ENCODE measurements at places on chromosomes 7 and 10.

DNA sequence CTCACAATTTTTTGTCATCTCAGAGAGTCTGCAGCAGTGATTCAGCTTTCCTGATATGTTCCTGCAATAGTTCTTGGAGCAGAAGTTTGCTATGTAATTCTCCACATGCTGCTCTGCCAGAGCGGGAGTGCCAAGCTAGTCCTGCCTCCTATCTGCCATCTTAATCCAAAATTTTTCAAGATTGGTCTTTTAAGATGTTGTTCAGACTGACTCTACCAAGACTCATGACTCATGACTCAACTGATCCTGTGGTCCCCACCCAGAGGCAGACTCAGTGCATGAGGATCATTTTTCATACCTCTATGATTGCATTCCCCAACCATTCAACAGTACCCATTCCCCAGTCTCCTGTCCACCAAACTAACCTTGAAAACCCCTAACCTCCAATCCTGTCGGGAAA is 470.8 kb downstream of the INHBA start:
- no peak for DNase-seq

DNA sequence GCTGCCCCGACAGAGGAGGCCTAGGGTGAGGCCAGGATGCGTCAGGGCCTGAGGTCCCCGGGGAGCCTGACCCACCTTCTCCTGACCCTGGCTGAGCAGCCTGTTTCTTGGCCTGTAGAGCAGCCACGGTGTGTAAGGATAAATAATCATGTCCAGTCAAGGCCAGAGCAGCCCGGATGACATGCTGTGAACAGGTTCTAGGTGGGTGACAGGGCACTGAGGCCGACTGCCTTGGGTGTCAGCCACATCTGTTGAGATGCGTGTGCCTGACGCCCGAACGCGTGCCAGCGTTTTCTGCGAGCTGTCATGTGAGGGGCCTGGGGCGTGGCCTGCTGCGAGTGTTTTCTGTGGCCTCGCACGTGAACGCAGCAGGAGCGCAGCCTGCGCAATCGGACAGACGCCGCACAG is 118.3 kb downstream of the FAM53B start:
- no peak for DNase-seq

GRCh38 chr7:155188357-155188756 is 109.3 kb upstream of the INSIG1 start:
- no peak for DNase-seq

DNA sequence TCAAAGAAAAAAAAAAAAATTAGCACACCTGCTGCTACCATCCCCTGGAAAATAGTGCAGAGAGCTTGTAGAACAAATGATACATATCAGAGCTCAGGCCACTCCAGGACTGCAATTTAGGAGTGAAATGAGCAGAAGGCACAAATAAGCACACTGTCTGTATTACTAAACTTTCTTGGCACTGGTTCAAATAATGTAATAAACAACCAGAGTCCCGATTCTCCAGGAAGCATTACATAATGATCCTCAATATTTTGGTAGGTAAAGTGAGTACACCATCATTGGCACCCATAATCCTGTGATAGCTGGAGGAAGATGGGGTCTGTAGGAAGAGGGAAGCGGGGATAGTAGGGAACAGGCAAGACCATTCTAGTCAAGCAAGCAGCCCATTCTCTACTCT is 74.3 kb downstream of the SVOPL start:
- DNase-seq, result no peak

DNA sequence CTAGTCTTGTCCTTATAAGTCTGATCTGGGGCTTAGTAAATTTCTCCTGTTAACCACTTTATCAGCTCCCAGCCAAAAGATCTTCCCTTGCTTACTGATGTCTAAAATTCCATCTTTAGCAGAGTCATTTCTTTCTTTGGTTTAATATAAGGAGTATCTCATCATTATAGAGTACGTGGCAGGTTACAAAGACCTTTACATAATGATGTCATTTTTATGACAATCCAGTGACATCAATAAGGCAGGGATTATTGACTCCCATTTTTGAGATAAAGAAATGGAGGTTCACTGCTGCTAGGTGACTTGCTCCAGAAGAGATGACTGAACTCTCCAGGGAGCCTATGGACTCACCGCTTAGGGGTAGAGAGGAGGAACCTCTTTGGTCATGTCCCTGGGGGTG is 8.1 kb upstream of the IFRD1 start:
- no peak for DNase-seq

GRCh38 chr7:79272938-79273337 is 180.5 kb downstream of the MAGI2 start:
- no peak for DNase-seq

DNA sequence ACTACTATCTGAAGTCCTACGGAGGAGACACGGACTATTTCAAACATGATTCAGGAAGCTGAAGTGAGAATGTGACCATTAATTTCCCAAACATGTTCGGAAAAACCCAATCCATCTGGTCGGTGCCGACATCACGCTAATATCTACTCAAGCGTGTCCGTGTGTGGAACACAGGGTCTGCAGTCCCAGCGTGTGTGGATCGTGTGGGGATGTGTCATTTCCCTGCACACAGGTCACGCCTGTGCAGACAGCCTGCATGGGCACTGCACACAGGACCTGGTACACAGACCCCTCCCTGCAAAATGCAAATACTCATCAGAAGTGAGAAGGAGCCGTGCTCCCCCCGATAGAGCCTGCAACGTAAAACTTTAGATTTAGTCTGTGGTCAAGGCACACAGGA is 57.8 kb downstream of the CARD11 start:
- no peak for DNase-seq

- no peak for DNase-seq
These were observed 10.3 kb downstream of the FAM241B start for GRCh38 chr10:69640196-69640980.

DNA sequence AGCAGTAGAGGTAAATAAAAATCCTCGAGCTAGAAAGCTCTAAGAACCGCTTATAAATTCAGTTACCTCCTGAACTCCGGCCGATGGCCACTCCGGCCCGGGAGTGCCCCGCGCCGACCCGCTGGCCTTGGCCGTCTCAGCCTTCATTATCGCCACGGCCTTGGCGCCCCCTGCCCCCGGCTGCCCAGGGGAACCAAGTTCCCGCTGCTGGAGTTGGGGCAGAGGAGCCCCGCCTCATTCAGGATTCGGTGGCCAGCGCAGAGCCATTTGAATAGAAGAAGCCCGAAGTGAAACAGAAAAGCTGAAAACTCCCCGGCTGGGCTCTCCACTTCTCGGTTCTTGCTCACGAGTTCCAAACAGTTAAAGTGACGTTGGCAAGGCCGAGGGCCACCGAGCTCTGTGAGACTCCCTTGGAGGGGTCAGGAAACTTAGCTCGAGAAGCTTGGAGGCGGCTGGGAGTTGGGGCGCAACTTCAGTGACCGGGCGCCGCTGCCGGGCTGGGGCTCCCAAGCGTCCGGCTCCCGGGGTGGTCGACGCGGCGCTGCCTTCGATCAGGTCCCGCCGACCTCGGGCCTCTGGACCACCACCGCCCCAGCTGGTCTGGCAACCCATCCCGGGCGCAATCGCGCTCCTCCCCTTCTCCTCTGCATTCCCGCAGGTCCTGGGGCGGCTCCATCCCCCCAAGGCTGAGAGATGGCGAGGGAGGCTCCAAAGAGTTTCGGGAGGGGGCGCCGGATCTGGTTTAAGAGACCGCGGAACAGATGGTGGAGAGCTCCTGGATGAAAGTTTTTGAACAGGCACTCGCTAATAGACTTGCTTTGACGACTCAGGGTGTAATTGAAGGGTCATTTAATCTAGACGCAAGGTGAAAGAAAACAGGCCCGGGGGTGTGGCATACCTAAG is 5.8 kb upstream of the FEZF1 start:
- no peak for DNase-seq

GRCh38 chr7:155780884-155781283 is 31.4 kb downstream of the SHH start:
- no peak for DNase-seq

- DNase-seq, result no peak
These were observed 127.1 kb upstream of the TNS3 start for GRCh38 chr7:47709051-47709450.

- DNase-seq, result no peak
These were observed 111.8 kb downstream of the SDK1 start for GRCh38 chr7:3412871-3413270.

- no peak for DNase-seq
These were observed 563.7 kb downstream of the GRM8 start for GRCh38 chr7:126689037-126689436.

GRCh38 chr10:811379-812175 is 119.9 kb downstream of the LARP4B start:
- DNase-seq, result no peak

DNA sequence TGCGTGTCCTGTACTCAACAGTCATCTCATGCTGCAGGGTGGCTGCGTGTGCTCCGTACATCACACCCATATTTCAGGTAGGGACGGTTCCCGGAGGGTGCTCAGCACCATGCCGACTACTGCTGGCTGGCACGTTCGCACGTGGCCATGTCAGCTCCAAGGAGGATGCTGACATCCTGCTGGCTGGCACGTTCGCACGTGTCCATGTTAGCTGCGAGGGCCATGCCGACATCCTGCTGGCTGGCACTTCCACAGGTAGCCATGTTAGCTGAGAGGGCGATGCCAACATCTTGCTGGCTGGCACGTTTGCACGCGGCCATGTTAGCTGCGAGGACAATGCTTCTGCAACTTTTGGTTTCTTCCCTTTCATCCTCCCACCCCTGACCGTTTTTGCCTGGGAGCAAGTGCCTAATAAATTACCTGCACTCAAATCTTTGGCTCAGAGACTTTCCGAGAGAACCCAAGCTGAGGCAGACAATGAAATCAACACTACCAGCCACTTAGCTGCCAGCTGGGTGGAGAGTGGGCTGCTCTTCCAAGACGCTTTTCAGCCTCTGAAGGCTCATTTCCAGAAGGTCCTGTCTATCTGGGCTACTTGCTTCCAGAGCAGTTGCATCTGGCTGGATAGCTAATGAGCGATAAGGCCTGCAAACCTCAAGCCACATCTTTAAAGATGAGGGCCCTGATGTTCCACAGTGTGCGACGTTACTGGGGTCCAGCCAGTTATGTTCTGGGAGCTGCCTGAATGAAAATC is 104.6 kb downstream of the WDR37 start:
- DNase-seq, result no peak

DNA sequence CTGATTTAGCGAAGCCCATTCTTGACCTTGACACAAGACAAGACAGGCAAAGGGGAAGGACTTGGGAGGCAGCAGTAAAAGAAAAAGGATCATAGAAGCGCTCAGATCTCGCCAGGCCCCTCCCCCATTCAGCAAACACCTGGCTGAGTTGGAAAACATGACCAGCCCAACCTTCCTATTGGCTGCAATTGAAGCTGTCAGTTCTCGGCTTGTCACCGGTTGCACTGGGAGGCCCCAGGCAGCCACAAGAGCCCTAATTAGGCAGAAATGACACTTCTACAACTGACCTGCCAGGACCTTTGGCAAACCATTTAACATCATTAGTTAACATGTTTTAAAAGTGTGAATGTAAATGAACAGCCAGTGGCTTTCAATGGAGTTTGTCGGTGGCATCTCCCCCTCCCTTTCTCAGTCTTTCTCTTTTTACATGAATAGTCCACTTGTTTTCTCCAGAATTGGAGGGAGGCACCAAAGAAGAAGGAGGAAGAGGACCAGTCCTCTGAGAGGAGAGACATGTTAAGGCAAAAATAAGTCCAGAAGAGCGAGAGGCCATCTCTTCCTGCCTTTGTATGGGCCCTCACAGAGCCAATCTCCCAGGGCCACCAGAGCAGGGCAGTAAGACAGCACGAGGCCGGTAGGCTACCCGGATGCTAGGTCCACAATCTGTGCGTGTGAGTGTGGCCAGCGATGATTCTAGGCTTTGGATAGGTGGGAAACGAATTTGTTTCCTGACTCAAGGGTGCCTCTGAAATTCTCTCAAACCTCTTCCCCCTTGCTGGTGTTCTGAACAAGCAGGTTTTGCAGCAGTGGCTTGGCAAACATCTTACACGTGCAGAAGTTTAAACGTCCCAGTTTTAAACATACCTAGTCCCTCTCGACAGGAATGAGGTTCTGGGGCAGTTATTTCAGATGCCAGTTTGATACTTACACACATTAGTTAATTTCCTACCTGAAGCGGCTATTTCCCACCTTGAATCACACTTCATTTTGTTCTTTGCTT is 15.0 kb upstream of the ENO4 start:
- DNase-seq, result no peak

GRCh38 chr7:48144291-48144768 is 26.9 kb upstream of the ABCA13 start:
- DNase-seq, result no peak

GRCh38 chr10:78354101-78354500 is 320.4 kb downstream of the RPS24 start:
- no peak for DNase-seq

- no peak for DNase-seq
These were observed 2.1 kb upstream of the TMEM236 start for GRCh38 chr10:17749890-17750289.

- DNase-seq, result no peak
These were observed 58.4 kb downstream of the JCAD start for GRCh38 chr10:30000802-30001571.

DNA sequence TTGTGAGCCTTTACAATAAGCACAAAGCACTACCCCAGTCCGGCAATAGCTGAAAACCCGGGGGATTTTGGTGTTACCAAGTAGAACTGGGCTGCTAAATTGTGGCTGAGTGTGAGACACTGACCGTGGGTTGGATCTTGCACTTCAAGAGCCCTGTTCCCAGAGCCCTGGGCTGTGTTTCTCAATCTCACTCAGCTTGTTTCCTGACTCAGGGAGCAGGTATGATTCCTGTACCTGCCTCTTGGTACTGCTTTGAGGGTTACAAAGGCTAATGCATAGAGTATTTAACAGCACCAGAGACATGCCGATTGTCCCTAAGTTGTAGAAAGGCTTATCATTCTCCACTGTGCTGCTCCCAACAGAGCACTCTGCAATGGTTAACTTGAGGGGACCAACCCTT is 134.6 kb downstream of the TEX36 start:
- DNase-seq, result no peak

- no peak for DNase-seq
These were observed 85.1 kb downstream of the PRPF18 start for GRCh38 chr10:13671904-13672303.

GRCh38 chr10:132612571-132613504 is 75.3 kb downstream of the INPP5A start:
- DNase-seq, result no peak

DNA sequence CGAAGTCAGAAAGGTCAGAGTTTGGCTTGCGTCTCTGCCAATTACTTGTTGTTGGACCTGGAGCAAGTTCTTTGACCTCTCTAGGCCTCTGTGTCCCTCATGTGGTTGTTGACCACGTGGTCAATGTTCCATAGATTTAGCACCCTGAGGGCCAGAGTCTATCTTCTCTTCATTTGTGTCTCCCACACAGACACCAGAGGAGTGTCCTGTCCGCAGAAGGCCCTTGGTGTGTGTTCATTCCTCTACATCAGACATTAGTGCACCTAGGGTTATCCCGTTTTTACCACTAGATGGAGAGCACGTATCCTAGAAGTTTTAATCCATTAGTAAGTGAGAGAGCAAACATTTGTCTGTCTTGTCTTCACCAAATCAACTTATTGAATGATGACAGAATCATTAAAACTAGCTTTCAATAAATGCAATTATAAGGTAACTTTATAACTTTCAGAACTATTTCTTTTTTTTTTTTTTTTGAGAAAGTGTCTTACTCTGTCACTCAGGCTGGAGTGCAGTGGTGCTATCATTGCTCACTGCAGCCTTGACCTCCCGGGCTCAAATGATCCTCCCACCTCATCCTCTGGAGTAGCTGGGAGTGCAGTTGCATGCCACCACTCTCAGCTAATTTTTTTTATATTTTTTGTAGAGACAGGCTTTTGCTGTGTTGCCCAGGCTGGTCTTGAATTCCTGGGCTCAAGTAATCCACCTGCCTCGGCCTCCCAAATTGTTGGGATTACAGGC is 122.5 kb upstream of the ANKRD1 start:
- DNase-seq, result no peak

GRCh38 chr10:46080886-46081285 is 34.8 kb upstream of the MSMB start:
- DNase-seq, result no peak

- no peak for DNase-seq
These were observed 20.3 kb downstream of the ELAPOR2 start for GRCh38 chr7:87038993-87039690.
